Activated CD4-positive, alpha-beta memory T cell treated with anti-CD3 and anti-CD28 coated beads, Interleukin-2, amount 10 ng/mL, durations not matched to agents 7 days and 5 days (primary cell): ENCODE measurements at places on chromosomes 16 and 17.

DNA sequence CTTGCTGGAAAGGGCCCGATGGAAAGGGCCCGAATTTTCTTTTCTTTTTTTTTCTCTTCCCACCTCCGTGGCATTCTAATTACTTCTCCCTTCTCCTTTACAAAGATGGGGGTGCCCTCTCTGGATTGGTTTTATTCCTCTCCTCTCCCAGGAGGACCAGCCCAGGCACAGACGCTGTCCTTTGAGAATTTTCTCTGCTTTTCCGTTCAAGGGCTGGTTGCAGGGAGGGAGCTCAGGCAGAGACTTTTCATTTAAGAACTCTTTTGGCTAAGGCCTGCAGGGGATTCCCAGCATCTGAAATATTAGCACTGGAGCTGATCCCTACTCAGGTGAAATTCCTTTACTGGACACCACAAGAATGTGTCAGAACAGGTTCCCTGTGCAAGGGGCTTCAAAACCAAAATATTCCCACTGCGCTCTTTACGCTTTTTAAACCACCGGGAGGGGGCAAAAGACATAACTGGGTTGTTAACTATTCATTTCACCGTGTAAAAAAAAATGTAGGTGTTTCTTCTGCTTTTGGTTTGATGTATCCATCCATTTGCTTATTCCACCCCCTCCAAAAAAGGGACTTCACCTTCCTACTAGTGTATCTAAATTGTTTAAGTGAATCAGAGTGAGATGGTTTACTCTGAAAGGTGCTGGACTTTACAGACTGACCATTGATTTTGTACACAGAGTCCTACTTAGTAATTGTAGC lies 1.4 kb downstream of the NFAT5 start:
- DNase-seq, result no peak

- DNase-seq, result no peak
Observed at GRCh38 chr17:40366076-40366860, 1.7 kb upstream of the GJD3 start.

- peak; percentile 74 for DNase-seq
Observed at GRCh38 chr17:7552621-7553051, 3.8 kb downstream of the TNFSF12 start.

DNA sequence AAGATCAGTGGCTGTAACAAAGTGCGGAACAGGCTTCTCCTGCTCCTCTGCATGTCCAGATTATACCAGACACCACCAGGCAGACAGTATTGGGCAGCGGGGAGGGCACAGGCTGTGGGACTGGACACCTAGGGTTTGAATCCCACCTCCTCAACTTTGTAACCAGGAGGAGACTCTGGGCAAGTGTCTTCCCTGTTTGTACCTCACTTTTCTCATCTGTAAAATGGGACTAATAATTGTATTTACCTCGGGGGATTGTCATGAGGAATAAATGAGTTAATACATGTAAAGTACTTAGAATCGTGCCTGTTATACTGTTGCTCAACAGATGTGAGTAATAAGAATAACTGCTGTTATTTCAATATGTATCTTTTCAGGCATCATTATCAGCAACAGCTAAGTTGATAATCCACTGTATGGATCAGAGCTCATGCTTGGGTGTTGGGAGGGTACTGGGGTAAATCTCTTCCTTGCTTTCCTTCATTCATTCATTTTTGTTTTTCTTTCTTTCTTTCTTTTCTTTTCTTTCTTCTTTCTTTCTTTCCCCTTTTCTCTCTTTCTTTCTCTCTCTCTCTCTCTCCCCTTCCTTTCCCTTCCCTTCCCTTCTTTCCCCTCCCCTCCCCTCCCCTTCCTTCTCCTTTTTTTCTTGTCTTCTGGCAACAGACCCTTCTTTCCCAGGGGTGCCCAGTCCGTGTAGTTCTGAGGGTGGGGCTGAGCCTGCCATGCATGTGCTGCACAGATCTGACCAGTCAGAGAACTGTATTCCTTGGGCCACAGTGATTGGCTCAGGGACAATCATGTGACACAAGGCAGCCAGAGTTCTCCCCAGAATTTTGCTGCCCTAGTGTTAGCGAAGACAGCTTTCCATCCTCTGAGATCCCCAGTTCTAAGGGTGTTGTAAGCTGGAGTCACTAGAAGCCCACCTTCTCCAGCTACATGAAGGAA lies 25.3 kb upstream of the BRD7 start:
- no peak for DNase-seq

DNA sequence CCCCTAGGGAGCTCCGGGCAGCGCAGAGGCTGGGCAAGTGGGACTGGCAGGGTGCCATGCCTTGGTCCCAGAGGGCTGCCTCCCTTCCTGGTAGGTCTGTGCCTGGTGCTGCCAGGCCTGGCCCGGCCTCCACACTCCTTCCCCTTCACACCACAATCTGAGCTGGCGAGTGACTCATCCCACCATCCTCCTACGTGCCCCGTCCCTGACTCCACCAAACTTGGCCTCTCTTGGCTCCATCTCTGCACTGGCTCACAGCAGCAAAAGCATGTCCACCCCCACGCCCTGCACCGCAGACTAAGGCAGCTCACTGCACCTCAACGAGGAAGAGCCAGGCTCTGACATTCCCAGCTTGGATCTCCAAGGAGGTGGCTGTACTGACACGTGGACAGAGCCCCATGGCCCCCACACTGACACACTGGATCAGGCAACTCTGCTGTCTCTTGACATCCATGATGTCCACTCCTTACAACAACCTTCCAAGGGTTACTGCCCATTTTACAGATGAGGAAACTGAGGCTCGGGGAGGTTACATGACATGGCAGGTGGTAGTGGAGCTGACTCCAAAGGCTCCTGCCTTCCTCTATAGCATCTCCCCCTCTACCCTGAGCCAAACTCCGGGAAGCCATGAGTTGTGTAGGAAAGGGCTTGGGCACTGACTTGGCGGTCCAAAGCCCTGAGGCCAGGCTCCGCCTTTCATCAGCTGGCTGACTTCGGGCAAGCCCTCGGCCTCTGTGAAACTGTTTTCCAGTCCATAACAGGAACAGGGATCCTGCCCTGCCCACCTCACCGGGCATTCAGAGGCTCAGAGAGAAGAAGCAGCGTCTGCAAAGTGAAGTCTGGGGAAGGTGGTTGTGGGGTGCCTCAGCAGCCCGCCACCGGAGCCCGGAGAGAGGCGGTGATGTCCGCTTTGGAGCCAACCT lies 20.1 kb upstream of the KRT19 start:
- DNase-seq, result peak; percentile 64

GRCh38 chr16:2512735-2513404 lies 882 bp upstream of the ATP6V0C start:
- no peak for DNase-seq

GRCh38 chr17:26774291-26775218 lies 519.4 kb upstream of the WSB1 start:
- DNase-seq, result no peak

DNA sequence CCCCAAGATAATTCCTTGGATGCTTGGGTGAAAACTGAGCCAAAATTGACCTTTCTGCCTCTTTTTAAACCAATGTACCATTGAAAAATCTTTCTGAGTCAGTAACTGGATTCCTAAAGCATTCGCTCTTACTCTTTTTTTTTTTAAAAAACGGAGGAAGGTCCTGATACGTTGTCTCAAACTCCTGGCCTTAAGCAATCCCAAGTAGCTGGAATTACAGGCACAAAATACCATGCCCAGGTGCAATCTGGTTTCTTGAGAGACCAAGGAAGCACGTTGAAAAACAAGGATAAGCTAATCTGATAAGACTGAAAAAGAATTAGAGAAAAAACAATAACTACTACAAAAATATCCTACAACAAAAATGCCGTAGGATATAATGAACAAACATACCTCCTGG lies 136.5 kb downstream of the SSH2 start:
- no peak for DNase-seq

DNA sequence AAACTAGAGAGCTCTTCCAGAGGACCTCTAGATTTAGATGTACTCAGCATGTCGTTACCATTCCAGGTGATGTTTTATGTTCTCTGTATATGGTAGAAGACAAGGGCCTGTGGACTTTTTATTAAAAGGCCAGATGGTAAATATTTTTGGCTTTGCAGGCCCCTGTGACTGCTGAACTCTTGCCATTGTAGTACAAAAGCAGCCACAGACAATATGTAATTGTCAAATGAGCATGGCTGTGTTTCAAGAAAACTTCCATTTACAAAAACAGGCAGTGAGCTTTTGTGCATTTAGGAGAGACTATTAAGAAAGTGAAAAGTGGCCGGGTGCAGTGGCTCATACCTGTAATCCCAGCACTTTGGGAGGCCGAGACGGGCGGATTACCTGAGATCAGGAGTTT lies 4.6 kb downstream of the NIP7 start:
- DNase-seq, result no peak

GRCh38 chr16:85853547-85854545 lies 45.1 kb upstream of the IRF8 start:
- DNase-seq, result no peak

GRCh38 chr16:16015849-16016248 lies 66.4 kb downstream of the ABCC1 start:
- no peak for DNase-seq
